ENCODE measurements at places on chromosomes 12 and 14.

DNA sequence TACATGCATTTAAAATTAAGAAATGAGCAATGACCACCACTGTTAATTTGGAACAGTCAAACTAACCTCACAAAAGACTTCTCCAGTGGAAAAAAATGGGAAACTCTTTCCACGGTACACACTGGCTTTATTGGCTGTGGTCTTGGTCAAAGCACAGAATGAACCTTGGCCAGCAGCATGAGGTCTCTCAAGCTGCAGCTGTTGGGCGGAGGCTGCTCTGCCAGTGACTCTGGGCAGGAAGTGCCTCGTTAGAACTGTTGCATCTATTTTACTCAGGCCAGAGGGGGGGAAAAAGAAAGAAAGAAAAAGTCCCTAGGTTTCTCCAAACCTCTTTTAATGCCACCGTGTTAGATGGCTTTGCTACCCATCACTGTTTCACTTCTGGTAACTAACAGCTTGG, 279.8 kb upstream of the DIO2 start:
- DNase-seq = peak; percentile 83

DNA sequence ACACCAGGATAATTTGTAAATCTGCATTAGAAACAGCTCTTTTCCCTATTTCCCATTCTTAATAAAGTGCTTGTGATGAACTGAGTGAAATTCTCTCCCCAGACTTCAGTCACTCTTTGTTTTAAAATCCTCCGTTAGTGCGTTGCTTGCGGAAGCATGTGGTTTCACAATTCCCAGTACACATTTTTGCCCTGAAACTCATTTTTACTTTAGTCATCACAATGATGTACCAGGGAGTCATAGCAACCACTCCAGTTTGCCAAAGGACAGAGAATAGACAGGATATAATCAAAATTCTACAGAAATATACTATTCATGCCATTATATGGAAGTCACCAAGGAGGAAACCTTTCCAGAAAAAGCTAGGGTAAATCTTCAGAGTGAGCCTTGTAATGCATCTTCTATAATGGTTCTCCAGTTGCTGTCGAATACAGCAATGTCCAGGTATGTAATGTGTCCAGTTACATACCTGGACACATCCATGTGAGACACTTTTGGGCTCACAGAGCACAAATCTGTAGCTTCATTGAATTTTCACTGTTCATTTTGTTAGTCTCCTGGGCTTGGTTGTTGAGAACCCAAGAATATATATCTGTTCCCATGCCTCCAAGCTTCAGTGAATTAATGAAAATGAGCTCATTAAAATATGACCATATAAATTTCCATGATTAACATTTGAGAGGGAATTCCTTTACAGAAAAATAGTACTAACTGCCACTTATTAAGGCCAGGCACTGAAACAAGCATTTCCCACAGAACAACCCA, 57.8 kb downstream of the GPR135 start:
- DNase-seq = peak; percentile 65

DNA sequence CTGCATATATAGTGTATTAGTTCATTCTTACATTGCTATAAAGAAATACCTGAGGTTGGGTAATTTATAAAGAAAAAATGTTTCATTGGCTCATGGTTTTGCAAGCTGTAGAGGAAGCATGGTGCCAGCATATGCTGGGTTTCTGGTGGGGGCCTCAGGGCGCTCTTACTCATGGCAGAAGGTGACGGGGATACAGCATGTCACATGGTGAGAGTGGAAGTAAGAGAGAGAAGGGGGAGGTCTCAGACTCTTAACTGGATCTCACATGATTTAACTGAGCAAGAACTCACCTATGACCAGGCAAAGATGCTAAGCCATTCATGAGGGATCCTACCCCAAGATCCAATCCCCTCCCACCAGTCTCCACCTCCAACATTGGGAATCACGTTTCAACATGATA, 15.9 kb upstream of the PAWR start:
- DNase-seq = no peak

GRCh38 chr14:93246534-93246933, 39.5 kb downstream of the UBR7 start:
- DNase-seq = no peak

GRCh38 chr14:35425850-35426249, 21.3 kb upstream of the NFKBIA start:
- DNase-seq = no peak

GRCh38 chr14:102485693-102486512, 23.7 kb downstream of the ANKRD9 start:
- no peak for DNase-seq

DNA sequence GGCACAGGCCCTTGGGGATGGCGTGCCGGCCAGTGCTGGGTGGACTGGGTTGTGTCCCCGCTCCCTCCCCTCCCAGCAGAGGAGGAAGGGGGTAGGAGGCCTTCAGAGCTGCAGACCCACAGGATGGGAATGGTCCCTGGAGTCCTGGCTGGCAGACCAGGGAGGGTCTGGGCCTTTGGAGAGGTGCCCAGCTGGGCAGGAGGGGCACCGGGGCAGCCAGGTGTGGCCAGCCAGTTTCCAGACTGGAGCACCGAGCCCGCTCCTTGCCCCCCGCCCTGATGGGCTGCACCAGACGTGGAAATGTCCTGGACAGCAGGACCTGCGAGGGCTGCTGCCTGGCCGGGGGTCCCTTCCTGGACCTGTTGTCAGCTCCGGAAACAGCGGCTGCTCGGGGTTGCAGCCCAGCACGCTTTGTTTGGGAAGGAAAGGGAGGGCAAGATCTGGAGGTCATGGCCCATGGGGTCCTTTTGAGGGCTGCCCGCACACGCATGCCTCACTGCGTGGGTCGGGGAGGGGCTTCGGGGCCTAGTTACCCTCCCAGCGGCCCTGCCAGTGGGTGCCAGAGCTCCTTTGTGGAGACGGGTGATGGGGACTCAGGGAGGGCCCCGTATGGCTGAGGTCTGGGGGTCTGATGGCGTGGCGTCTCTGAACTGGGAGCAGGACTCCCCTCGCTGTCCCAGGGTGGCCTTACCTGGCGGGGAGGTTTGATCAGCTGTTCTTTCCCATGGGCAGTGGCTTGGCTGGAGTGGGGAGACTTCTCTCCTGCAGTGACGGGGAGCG, 9.1 kb downstream of the KIF26A start:
- DNase-seq = no peak

GRCh38 chr14:95841668-95842067, 35.0 kb upstream of the TUNAR start:
- DNase-seq = no peak

GRCh38 chr14:88069677-88070076, 64.7 kb downstream of the GPR65 start:
- no peak for DNase-seq

DNA sequence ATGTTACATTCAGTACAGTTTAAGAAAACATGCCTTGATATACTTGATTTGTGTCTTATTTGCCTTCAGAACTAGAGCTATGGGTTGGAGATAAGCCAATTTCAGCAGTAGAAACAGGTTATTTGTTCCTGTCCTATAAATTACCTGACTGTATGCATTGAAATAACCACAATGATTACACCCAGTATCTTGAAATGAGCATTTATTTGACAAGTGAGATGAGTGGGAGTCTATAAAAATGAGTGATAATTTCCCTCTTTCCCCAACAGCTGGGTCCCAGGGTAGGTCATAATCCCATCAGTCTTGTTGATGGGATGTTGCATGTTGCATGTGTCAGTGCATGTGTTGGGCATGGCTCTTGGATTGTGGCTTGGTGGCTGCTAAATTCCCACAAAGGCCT, 3.7 kb downstream of the TAS2R42 start:
- DNase-seq = no peak

GRCh38 chr12:95582230-95583058, 31.2 kb upstream of the USP44 start:
- peak; percentile 51 for DNase-seq

- DNase-seq = no peak
Measured at GRCh38 chr12:115264605-115265004, 580.6 kb upstream of the TBX3 start.

GRCh38 chr12:19031032-19031431, 98.5 kb upstream of the PLEKHA5 start:
- DNase-seq = peak; percentile 55

DNA sequence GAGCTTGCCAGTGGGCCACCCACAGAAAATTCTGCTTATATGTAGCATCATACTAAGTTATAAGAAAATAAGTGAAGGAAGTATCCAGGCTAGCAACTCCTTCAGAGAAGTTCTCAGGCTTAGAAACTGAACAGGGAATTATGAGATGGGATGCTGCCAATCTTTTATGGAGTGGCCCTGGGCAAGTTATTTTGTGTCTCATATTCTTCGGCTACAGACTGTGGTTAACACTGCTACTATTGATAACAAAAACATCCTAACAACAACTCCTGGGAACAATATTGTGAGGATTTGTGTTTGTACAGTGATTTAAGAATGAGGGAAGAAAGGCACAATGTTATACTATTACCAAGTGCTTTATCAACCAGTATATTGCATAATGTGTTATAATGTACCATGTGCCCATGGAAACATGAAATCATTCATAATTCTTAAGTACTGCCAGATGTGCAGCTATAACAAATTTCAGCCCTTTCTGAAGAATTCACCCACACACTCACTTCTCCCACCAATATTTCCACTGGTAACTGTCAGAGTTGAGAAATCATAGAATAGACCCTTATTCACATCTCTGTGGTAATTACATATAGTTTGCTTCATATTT, 113.3 kb upstream of the SOX5 start:
- DNase-seq = no peak
